Caudate nucleus (tissue), 63 donors: ENCODE measurements at places on chromosomes 12 and 14.
A peak's percentile ranks its signal among the peaks of the same experiment; 100 is the strongest.

GRCh38 chr12:23550753-23551152, 398.7 kb downstream of the SOX5 start:
- DNase-seq, result no peak

DNA sequence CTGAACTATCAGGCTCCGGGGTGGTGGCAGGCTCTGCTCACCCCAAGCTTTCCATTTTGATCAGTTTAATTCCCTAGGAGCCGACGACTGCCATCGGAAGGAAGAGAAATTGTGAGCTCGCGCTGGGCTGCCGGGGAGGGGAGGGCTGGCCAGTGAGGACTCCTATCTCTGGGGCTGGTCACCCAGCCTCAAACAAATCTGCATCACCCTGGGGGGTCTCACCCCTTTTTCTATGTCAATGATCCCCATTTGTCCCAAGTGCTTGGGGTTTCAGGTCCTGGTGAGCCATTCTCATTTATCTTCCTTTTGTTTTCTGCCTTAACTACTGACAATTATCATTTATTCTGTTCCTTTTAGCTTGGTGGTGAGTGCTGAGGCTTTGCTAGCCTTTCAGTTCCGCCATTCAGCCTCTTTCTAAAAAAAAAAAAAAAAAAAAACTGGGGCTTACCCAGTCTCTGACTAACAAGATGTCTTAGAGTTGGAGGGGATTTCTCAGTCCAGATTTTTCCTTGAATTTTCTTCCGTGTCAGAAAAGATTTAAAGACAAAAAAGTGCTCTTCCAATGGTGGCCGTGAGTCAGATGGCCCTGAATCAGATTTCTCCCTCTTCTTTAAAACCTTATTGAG, 22.8 kb upstream of the USP44 start:
- no peak for DNase-seq

- no peak for DNase-seq
These were observed 20.3 kb downstream of the OTX2 start for GRCh38 chr14:56789955-56790354.

- no peak for DNase-seq
These were observed 6.0 kb downstream of the BTG1 start for GRCh38 chr12:92139634-92140150.

- no peak for DNase-seq
These were observed 1.4 kb downstream of the RABGGTA start for GRCh38 chr14:24269910-24270536.

- no peak for DNase-seq
These were observed 146.4 kb upstream of the BTG1 start for GRCh38 chr12:92292016-92292415.

DNA sequence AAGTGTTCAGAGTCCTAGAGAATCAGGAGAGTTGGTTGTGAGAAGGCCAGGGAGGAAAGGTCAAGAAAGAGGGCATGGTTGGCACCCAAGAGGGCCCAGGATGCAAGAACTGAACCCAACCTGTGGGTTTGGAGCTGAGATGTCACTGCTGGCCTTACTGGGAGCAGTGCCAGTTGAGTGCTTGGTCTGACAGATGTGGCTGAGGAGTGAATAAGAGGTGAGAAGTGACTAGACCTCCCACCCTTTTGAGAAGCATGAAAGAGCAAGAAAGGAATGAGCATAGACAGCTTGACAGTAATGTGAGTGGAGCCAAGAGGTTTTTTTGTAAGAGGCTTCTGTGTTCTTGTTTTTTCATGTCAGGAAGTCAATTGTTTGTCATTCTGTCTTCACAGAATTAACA, 95.3 kb downstream of the FGD4 start:
- no peak for DNase-seq

DNA sequence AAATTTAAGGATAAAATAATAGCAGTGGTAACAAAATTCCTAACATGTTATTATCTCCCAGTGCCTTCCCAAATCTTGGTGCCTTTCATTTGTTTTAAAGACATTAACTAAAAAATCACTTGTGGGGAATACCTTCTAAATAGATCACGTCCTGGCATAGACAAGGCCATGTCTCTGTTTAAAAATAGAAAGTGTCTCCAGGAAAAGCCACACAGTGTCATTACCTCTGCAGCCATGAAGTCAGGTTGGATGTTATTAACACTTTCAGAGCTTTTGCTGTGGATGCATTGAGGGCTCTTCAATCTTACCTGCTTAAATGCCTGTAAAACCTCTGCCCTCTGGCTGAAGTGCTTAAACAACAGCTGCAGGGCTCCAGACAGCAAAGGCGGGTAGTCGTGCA, 211.1 kb downstream of the ITPR2 start:
- no peak for DNase-seq

DNA sequence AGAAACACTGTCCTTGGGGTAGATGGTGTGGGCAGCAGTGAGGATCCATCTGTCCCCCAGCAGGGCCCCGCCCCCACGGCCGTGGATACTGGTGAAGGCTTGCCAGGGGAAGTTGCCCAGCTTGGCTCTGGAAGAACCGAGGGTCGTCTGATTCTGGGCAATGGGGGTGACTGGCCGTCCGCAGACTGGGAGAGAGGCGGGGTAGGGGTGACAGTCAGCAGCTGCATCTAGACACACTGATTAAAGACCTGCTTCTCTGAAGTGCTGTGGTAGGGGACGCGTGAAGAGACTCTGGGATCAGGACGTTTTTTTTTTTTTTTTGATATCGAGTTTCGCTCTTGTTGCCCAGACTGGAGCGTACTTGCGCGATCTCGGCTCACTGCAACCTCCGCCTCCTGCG, 4.7 kb upstream of the C1R start:
- no peak for DNase-seq

GRCh38 chr14:35631071-35631805, 97.3 kb downstream of the INSM2 start:
- no peak for DNase-seq

GRCh38 chr12:31876568-31877424, 82.4 kb upstream of the RESF1 start:
- DNase-seq, result no peak

DNA sequence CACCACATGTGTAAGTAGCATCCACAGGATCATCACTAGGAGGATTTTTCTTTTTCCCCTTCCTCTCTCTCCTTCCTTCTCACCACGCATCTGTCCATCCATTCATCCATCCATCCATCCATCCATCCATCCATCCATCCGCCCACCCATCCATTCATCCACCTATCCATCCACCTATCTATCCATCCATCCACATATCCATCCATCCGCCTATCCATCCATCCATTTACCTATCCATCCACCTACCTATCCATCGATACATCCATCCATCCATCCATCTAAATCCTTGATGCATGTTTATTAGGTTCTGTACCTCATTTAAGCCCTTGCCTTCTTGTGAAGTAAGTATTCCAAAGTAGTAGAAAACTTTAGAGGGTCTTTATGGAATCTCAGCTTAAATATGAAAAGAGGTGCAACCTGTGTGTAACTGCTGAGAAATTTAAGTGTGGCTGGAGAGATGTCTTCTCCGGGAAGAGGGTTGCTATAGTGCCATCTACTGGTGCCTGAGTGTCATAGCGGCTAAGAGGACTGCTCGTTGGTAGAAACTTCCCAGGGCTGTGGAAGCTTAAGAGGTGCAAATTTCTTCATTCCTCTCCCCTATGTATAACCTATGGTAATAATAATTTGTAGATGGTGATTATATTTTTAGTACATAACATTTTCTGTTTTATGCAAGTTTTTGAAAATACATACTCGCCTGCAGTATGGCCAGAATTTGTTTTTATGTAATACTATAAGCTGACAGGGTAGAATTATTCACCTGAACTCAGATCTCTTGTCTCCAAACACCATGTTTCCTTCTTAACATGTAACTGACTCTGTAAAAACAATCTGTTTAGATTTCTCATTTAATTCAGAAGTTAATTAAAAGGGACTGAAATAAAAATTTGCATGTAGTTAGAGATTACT, 46.0 kb downstream of the MYO1H start:
- DNase-seq, result peak; percentile 7

GRCh38 chr12:103589517-103589916, 2.4 kb downstream of the STAB2 start:
- no peak for DNase-seq

DNA sequence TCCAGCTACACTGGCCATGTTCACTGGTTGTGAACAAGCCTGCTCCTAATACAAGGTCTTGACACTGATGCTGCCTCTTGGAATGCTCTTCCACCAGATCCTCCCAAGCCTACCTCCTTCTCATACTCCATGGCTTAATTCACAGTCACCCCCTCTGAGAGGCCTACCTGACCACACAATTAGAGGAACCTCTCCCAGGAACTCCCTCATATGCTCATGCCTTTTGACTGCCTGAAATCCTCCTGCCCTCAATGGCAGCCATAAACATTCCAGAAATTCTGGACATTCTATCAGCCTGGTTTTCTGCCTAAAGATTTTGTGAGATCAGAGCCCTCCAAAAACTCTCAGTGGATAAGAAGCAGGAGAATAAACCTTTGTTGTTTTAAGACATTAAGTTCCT, 340.2 kb downstream of the C12orf75 start:
- no peak for DNase-seq

- no peak for DNase-seq
These were observed 62.5 kb downstream of the PAX9 start for GRCh38 chr14:36724162-36724561.
